ENCODE measurements at places on chromosomes 3 and 15. TPM values are rescaled to one million over a fixed set of nuclear protein-coding genes. Genes with fewer than 3 reads are reported as not detected.

CFAP92 gene
- total RNA-seq: 1.1 TPM

AEN gene
- total RNA-seq: 7.0 TPM

BCL2A1 gene
- total RNA-seq: 9.7 TPM

USP50 gene
- total RNA-seq: 0.94 TPM

SLC12A1 gene
- total RNA-seq: 1.9 TPM

TGM5 gene
- total RNA-seq: 0.10 TPM

All from spinal cord (tissue), 10 donors.